ENCODE measurements at places on chromosomes 13 and 19.

- no peak for DNase-seq
These were observed 98.7 kb downstream of the STARD13 start for GRCh38 chr13:33186861-33187291.

- DNase-seq, result no peak
These were observed 191.6 kb downstream of the SHISA2 start for GRCh38 chr13:25860265-25860664.

GRCh38 chr19:50331994-50332243 lies 2.7 kb upstream of the KCNC3 start:
- no peak for DNase-seq

GRCh38 chr13:95368998-95369397 lies 67.7 kb upstream of the ABCC4 start:
- DNase-seq, result no peak

- DNase-seq, result no peak
These were observed 3.8 kb downstream of the GJB2 start for GRCh38 chr13:20188667-20189553.

- DNase-seq, result no peak
These were observed 38.7 kb upstream of the CYSLTR2 start for GRCh38 chr13:48615049-48615448.
